ENCODE measurements at places on chromosomes 16 and 17. TPM values are rescaled to one million over a fixed set of nuclear protein-coding genes. Genes with fewer than 3 reads are reported as not detected.

Gene KRT12
- polyA plus RNA-seq: not detected

- H3K27ac ChIP-seq: peak overlapping the region; percentile 69
- no peak overlapping the region for H3K4me3 ChIP-seq
- DNase-seq: peak; percentile 65
- H3K36me3 ChIP-seq: peaks cover 4% of the 10 kb centered on the region
- H3K27me3 ChIP-seq: no peaks in the 10 kb centered on the region
These were observed 31.1 kb upstream of the CPNE2 start for GRCh38 chr16:57061084-57061905.

GRCh38 chr16:86771506-86772460 is 193.4 kb downstream of the FOXL1 start:
- no peaks in the 10 kb centered on the region for H3K4me1 ChIP-seq
- H3K27me3 ChIP-seq: peaks cover 26% of the 10 kb centered on the region
- no peaks in the 10 kb centered on the region for H3K36me3 ChIP-seq
- no peak overlapping the region for H3K4me3 ChIP-seq
- DNase-seq: no peak
- no peak overlapping the region for H3K27ac ChIP-seq

DNA sequence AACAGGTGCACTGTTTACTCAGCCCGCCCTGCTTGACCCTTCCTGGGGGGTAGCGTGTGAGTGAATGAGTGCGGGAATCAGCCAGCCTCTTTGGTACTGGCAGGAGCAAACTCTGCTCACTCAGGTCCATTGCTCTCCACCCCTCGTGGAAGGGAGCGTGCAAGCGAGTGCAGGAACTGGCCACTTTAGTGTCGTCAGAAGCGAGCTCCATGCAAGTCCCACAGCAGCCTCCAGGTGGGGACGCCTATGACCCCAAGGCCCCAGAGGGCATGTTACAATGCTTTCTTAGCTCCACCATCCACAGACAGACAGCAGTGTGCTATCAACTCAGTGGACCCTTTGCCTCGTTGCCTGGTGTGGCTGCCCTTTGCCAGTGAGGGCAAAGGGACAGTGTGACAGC is 1025.1 kb upstream of the CDH8 start:
- no peak overlapping the region for H3K4me3 ChIP-seq
- no peaks in the 10 kb centered on the region for H3K36me3 ChIP-seq
- no peaks in the 10 kb centered on the region for H3K4me1 ChIP-seq
- no peak overlapping the region for H3K27ac ChIP-seq

Gene SMG1
- polyA plus RNA-seq: 14.6 TPM

DNA sequence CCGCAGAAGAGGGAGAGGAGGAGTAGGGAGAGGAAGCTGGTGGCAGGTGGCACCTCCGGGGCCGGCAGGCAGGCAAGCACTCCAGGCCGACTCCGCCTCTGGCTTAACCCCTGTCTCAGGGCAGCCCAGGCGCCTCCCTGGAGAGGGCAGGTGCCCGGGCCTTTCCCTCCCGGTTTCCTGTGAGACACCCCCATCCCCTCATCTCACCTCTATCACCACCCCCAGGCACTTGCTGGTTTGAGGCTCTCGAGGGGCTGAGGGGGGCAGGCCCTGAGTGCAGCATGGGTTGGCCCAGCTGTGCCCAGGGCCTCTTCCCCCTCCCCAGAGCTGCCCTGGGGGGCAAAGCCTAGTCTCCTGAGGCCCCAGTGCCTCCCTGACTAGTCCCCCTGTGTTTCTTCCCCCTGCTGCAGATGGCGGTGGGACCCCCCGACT is 6.0 kb downstream of the DOC2A start:
- peaks cover 3% of the 10 kb centered on the region for H3K27me3 ChIP-seq
- no peak overlapping the region for H3K4me3 ChIP-seq
- H3K27ac ChIP-seq: no peak overlapping the region
- H3K4me1 ChIP-seq: no peaks in the 10 kb centered on the region
- H3K36me3 ChIP-seq: peaks cover 5% of the 10 kb centered on the region

Gene PTGES3L
- 0.61 TPM for polyA plus RNA-seq

Gene ODAD4
- polyA plus RNA-seq: 1.3 TPM

DNA sequence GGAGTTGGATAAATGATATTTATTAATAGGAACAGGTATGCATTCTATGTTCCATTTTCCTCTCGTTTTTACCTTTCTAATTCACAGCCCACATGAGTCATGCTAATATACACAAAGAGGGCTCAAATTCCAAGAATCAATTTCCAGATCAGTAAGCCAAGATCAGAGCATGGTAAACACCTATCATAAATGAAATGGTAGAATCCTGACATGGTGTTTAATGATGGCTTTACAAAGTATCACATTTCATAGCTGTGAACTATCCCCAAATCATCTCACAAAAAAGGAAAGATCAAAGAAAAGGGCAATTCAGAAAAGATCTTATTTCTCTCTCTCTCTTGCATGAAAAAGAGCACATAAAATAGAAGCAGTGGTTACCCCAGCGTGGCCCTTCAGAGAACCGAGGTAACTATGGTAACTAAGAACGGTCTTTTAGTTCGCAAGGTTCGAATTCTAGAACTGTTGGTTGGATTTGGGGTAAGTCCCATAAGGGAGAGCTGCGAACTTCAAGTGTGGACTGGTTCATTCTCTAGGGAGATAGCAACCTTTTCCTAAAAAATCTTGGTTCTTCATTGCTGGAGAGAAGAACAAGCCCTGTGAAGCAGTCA is 73.0 kb downstream of the MARCHF10 start:
- H3K27ac ChIP-seq: no peak overlapping the region
- no peaks in the 10 kb centered on the region for H3K36me3 ChIP-seq
- no peaks in the 10 kb centered on the region for H3K4me1 ChIP-seq

Gene UMOD
- not detected for polyA plus RNA-seq

DNA sequence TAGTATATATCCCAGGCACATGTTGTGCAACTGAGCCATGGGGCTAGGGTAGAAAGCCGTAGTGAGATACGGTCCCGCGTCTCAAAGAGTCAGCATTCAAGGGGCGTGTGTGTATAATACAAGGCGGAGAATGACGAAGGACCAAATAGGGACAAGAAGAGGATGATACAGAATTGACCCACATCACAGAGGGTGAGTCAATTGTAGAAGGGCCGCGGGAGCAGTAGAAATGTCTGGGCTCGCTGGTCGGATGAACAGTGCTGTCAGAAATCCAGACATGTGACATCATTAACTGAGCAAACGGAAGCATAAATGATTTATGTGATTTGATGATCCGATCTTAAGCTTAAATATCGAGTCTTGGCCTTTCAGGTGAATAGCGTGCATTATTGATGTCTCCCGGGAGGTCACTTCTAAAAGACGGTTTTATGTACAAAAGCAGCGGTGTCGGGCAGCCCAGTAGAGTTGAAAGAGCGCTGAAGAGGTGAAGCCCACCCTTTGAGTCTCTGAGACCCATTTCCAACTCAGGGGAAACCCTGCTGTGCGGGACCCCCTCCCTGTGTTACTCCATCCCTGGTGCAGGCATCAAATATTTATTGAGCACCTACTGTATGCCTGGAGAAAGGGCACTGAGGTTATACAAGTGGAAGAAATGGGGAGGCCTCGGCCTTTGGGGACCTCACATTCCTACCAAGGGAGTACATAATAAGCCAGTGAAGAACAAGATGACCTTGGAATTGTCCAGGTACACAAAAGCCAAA is 45.1 kb downstream of the ATP2C2 start:
- H3K4me1 ChIP-seq: no peaks in the 10 kb centered on the region
- no peak for DNase-seq
- no peak overlapping the region for H3K27ac ChIP-seq
- no peaks in the 10 kb centered on the region for H3K27me3 ChIP-seq
- H3K36me3 ChIP-seq: no peaks in the 10 kb centered on the region
- no peak overlapping the region for H3K4me3 ChIP-seq

DNA sequence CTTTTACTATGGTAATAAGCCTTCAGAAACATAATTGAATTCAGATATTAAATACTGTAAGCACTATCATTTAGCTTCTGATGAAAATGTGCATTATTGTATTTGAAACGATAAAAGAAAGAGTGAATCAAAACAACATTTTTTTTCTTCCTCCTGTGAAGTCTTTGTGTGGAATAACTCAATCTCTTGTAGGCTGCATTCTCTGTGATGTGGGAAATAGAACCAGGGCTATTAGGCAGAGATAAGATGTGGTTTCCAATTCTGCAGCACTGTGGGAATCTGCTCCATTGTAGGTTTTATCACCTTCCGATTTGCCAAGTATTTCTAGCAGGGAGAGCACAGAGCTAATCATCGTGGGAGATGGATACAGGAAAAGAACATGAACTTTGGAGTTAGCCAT is 624.5 kb downstream of the RBFOX1 start:
- H3K4me3 ChIP-seq: no peak overlapping the region
- H3K27ac ChIP-seq: no peak overlapping the region
- H3K4me1 ChIP-seq: no peaks in the 10 kb centered on the region
- H3K27me3 ChIP-seq: no peaks in the 10 kb centered on the region
- DNase-seq: no peak

DNA sequence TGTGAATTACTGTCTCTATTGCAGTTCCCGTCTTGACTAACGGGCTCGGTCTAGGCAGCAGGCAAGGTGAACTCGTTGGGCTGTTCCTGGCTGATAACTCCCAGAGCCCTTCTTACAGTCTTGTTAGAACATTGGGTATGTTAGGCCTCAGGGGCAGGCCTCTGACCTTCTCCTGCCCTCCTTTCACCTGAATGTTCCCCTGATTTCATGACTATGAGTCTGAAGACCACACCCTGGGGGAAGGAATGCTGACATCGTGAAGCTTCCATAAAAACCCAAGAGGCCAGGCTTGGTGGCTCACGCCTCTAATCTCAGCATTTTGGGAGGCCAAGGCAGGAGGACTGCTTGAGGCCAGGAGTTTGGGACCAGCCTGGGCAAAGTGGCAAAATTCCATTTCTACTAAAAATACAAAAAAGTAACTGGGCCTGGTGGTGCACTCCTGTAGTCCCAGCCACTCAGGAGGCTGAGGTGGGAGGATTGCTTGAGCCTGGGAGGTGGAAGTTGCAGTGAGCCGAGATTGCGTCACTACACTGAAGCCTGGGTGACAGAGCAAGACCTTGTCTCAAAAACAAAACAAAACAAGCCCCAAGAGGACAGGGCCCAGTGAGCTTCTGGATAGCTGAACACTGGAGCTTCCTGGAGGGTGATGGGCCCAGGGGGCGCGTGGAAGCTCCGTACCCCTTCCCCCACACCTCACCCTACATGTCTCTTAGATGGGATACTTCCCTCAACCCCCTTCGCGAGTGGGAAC is 47.8 kb upstream of the FBXO47 start:
- H3K36me3 ChIP-seq: no peaks in the 10 kb centered on the region
- no peak overlapping the region for H3K4me3 ChIP-seq
- no peaks in the 10 kb centered on the region for H3K27me3 ChIP-seq
- no peak overlapping the region for H3K27ac ChIP-seq
- H3K4me1 ChIP-seq: peaks cover 9% of the 10 kb centered on the region

Gene SPATA22
- polyA plus RNA-seq: 0.54 TPM

Gene CHD9NB
- polyA plus RNA-seq: 0.11 TPM

Gene ADAP2
- polyA plus RNA-seq: 9.6 TPM

Gene MFAP4
- 40.1 TPM for polyA plus RNA-seq

DNA sequence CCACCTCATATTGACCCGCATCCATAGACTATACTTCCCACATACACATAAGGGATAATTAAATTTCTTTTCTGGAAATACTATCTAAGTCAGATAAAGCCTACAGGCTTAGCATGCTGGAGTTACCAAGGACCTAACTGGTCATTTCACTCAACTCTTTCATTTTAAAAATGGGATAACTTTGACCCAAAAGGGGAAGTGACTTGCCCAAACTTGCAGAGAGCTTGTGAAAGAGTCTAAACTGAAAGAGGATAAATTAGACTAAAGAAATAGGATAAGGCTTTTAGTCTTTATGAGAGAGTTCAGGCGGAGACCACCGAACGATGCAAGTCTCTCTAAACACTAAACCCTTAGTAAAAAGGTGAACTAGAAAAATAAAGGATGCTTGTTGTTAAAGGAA is 3.9 kb upstream of the KRT33A start:
- H3K36me3 ChIP-seq: no peaks in the 10 kb centered on the region
- no peak overlapping the region for H3K4me3 ChIP-seq
- H3K4me1 ChIP-seq: no peaks in the 10 kb centered on the region
- H3K27ac ChIP-seq: no peak overlapping the region

Measured in adrenal gland (tissue), 19 donors.